Suprapubic skin (tissue), 4 donors: ENCODE measurements at places on chromosomes 13 and 19.

DNA sequence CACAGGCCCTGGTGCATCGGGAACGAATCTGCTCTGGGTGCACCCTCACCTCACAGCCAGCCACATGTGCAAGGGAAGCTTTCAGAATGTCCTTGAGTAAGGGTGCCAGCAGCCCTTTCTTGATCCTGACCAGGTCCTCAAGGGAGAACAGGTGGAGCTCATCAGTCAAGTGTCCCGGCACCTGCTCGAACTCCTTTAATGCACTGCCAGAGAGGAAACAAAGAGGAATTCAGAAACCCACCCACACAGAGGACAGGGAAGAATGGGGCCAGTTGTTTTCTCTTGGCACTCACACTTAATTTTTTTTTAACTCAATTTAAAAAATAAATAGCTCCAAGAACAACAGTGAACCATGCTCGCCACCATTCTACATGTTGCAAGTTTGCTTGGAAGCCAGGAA, 41.7 kb downstream of the RUBCNL start:
- H3K36me3 ChIP-seq = peaks cover 2% of the 10 kb centered on the region
- no peaks in the 10 kb centered on the region for H3K27me3 ChIP-seq
- no peak for DNase-seq
- no peak overlapping the region for H3K27ac ChIP-seq
- no peak overlapping the region for H3K4me3 ChIP-seq

DNA sequence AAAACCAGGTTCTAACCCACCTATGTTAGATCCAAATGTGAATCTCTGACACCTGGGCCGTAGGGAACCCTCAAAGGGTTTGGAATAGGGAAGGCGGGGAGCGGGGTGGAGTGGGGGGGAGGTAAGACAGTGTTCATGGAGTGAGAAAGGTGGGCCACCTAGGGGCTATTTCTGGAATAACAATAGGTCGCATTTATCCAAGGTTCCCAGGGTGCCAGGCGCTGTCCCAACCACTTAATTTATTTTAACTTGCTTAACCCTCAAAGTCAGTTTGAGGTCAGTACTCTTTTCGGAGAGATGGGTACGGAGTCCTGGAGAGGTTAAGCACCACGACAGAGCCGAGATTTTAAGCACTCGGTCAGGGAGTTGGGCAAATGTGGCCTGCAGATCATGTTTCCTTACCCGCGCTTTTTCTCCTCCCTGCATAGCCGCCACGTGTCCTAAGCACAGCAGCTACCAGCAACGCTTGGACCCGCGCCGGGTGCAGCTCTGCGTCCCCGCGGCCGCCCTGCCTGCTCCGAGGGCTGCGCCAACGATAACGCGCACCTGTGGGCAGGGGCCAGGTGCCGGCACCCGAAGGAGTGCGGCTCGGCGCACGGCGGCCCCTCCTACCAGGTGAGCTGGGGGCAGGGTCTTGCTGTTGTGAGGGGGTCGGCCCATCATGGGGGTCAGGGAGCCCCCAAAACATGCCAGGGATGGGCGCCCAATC, 25.0 kb upstream of the FXYD3 start:
- no peaks in the 10 kb centered on the region for H3K27me3 ChIP-seq
- peak overlapping the region; percentile 13 for H3K4me3 ChIP-seq
- peak; percentile 77 for DNase-seq
- no peak overlapping the region for H3K27ac ChIP-seq
- H3K4me1 ChIP-seq = peaks cover 39% of the 10 kb centered on the region

GRCh38 chr19:1050989-1051788, 11.3 kb downstream of the ABCA7 start:
- no peaks in the 10 kb centered on the region for H3K4me1 ChIP-seq
- peaks cover 26% of the 10 kb centered on the region for H3K36me3 ChIP-seq
- H3K27ac ChIP-seq = no peak overlapping the region
- DNase-seq = no peak

DNA sequence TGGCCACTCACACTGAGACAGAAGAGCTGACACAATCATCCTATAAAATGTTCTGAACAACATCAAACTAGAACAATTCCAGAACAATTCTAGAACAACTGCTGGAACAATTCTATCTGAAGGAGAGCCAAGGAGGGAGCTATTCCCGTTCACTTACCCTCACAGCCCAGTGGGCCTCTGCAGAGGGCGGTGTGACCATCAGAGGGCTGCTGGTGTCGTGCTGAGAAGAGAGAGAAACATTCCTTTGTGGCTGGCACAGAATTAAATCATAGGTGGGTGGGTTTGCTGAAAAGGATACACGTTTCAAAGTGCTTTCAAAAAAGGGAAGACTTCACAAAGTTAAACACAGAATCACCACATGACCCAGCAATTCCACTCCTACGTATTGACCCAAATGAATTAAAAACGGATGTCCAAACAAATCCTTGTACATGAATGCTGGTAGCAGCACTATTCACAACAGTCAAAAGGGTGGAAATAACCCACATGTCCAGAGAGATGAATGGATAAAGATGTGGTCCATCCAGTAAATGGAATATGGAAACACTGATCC, 34.9 kb downstream of the EPS15L1 start:
- H3K27me3 ChIP-seq = no peaks in the 10 kb centered on the region
- no peak for DNase-seq
